ENCODE measurements at places on chromosomes 4 and X. TPM values are rescaled to one million over a fixed set of nuclear protein-coding genes. Genes with fewer than 3 reads are reported as not detected.

Gene NDST4
- not detected for total RNA-seq

Gene SCML2
- total RNA-seq, result 2.2 TPM

Gene NXF2
- total RNA-seq, result not detected

Gene UPF3B
- total RNA-seq, result 2.0 TPM

Gene FLNA
- total RNA-seq, result 792 TPM

Gene VCX
- total RNA-seq, result not detected

Gene VCX2
- total RNA-seq, result not detected

Gene ZFYVE28
- 3.7 TPM for total RNA-seq

Gene HERC5
- total RNA-seq, result 2.2 TPM

Gene LRRC66
- under 0.01 TPM for total RNA-seq

Gene RASGEF1B
- 0.52 TPM for total RNA-seq

All from dermis lymphatic vessel endothelial cell (primary cell).